ENCODE measurements at places on chromosomes 5 and 9.

DNA sequence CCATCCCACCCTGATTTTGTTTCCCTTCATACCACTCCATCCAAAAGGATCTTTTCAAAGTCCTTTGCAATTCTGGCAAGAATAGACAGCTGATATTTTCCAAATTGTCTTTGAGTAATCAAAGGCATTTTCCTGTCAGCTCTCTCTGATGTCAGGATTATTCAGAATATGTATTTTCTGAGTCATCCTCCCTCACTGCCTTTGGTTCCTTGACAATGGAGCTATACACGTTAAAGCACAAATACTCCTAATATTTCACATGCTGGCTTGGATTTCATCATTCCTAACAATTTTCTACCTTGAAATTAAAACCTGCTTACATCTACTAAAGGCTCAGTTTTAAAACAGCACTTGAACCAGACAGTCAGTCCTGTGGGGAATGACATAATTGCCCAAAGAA, 379.4 kb downstream of the GADD45G start:
- no peak for DNase-seq

DNA sequence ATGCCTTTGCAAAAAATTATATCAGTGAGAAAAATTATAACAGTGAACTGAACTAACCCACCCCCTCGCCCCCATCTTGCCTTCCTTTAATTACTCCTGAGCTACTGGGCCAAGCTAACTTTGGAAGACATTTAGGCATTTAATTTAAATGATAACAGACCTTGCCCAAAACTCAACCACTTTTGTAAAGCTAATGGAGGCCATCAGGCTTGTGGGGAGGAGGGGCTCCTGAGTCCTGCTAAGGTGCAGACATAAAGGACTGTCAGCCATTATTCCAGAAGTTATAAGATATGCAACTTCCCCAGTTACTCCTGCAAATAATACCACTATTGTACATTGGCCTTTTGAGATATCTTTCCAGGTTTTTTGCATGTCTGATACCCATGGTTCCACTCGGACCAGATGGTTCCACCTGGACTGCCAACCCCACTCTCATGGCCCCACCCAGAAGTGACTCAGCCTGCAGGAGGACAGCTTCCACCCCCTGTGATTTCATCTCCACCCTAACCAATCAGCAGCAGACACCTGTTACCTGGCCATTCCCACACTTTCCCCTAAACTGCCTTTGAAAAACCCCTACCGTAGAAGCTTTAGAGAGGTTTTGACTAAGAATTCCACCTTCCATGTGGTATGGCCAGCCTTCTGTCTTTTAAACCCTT, 805.4 kb upstream of the CDH6 start:
- DNase-seq, result no peak

- DNase-seq, result no peak
Measured at GRCh38 chr5:9148242-9148641, 397.6 kb downstream of the SEMA5A start.

DNA sequence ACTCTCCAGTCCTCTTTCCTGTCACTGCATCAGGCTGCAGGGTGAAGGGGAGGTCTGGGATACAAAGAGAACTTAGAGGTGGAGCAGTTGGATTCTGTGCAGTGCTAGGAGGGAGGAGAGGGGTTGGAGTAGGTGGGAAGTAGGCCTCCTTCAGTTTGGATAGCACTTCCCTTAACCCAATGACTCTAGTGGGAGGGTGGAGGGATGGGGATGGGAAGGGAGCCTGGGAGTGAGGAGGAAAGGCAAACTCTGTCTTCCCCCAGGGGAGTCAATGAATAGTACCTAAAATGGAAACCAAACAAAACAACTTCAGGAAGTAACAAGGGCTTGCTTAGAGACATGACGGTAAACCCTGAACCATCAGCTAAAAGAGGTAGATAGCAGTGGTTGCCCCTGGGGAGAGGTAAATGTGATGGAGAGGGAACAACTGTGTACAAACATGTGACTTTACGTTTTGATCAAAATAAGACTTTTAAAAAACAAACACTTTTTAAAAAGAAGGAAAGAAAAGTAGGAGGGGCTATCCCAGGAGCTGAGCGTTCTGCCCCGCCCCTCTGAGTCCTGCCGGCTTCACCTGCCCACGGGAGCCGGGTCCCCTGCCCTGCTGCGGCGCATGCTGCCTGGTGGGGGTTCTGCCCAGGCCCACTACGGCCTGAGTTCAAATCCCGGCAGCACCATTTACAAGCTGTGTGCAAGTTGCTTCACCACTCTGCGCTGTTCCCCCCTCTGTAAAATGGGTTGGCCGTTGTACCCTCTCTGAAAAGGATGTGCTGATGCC, 30.9 kb downstream of the GSN start:
- no peak for DNase-seq

- no peak for DNase-seq
Measured at GRCh38 chr5:131654776-131655175, 19.7 kb upstream of the RAPGEF6 start.

DNA sequence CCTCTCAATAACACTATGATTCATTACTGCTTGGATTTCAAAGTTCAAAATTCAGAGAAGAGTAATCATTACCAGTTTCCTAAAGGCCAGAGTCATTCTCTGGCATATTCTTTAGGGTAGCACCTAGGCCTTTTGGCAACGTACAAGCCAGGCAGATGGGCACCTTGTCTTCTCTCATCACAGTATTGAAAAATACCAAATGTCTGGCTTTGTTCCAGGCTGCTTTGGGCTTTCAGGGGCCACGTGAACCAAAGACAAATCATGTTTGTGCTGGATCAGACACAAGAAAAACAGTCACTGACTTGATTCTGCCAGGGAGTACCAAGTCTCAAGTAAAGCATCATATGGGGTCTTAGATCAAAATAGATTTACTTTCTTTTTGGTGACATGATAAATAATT, 15.5 kb downstream of the MEGF9 start:
- DNase-seq, result no peak

- no peak for DNase-seq
Measured at GRCh38 chr9:120610975-120611689, 31.2 kb upstream of the CDK5RAP2 start.

- no peak for DNase-seq
Measured at GRCh38 chr5:15993334-15993733, 186.3 kb downstream of the MARCHF11 start.

DNA sequence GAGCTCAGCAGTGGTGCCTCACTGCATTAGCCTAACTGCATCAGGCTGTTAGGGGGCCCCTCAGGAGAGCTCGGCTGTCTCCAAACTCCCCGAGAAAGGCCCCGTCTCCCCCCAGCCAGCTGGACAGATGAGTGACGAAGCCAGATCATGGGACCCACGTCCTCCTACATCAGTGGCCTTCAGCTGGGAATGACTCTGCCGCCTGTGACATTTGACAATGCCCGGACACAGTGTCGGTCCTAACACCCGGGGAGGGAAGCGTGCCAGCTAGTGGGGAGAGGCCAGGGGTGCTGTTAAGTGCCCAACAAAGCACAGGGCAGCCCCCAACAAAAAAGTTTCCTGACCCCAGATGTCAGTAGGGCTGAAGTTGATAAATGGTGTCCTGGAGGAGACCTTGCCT, 375.2 kb upstream of the IRX2 start:
- DNase-seq, result no peak

GRCh38 chr5:31415009-31415923, 116.6 kb downstream of the DROSHA start:
- DNase-seq, result no peak

DNA sequence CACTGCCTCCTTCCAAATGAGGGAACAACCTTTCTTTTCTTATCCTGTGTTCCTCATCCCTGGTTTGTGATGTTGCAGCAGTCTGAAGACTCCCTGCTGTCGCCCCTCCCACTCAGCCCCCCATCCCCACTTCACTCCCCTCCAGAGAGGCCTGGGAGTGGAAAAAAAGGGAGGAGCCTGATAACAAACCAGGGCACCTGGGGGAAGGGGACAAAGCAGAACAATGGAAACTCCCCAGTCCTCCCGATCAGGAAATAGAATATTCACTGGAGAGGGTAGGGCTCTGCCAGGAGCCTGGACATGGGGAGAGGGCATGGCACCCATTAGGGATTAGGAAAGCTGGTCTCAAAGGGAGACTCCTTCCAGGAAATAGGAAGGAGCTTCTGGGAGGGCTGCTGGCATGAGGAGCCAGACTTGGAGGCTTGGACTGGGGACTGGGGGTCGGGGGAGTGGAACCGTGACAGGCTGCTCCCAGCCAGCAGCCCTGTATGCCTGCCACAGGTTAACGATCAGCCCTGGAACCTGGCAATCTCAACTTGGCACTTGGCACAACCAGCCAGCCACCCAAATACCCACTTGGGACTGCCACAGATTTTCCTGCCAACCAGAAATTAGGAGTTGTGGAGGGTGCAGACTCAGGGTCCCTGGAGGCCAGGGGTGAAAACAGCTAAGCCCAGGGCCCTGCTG, 20.0 kb downstream of the PCDH1 start:
- DNase-seq, result no peak

GRCh38 chr5:108054349-108054748, 327.5 kb downstream of the FBXL17 start:
- no peak for DNase-seq

DNA sequence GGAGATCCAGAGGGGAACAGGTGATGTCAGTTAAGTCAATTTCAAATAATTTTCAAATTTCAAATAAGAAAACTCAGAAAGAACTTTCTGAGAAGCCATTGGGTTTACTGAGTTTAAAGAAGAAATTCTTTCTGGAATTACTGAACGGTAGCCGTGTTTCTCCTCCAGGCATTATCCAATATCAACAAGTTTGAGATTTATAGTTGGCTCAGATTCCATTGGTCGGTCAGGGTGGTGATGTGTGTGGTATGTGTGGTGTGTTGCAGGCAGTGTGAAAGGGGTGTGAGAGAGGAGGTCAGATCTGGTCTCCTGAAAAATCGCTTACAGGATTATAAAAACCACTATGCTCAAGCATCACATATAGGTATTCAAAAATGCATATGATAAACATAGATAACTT, 60.1 kb downstream of the PDE4D start:
- DNase-seq, result no peak

- DNase-seq, result no peak
Measured at GRCh38 chr9:7028591-7028990, 270.8 kb downstream of the KDM4C start.

DNA sequence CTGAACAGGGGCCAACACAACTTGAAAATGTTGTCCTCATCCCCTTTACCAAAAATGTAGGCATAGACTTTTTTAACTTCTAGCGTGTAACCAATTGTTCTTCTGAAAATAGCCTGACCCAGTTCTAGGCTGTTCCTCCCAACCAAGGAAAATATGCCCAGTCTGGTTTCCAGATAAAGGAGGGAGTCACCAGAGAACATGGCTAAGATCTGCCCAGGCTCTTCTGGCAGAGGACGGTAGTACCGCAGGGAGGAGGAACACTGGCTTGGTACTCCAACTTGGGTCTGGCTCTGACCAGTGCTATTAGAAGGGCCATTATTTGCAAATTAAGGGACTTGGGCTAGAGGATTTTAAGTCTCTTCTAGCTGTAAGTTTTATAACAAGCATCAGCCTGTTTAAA, 63.1 kb downstream of the GRAMD2B start:
- no peak for DNase-seq

GRCh38 chr9:96061293-96061987, 185.9 kb downstream of the ERCC6L2 start:
- DNase-seq, result peak; percentile 32

DNA sequence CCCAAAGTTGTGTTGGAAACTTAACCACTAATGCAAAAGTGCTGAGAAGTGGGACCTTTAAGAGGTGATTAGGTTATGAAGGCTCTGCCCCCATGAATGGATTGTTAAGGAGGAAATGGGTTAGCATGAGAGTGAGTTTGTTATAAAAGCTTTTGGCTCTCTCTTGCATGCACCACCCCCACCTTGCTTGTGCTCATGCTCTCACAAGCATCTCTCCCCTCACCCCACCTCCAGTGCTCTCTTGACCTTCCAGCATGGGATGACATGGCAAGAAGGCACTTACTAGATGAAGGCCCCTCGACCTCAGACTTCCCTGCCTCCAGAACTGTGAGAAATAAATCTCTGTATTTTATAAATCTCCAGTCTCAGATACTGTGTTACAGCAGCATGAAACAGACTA, 52.8 kb downstream of the RICTOR start:
- DNase-seq, result no peak

Data from activated CD4-positive, alpha-beta T cell treated with anti-CD3 and anti-CD28 coated beads for 1 hour (primary cell).